ENCODE measurements at places on chromosomes 1 and 21. TPM values are rescaled to one million over a fixed set of nuclear protein-coding genes. Genes with fewer than 3 reads are reported as not detected.

LHX8 gene
- not detected for total RNA-seq

GRCh38 chr1:150604226-150604588 is 24.8 kb upstream of the MCL1 start:
- H3K4me3 ChIP-seq, result no peak overlapping the region
- DNase-seq, result no peak
- H3K4me1 ChIP-seq, result no peaks in the 10 kb centered on the region
- H3K27ac ChIP-seq, result peak overlapping the region; percentile 85
- H3K27me3 ChIP-seq, result no peaks in the 10 kb centered on the region
- no peaks in the 10 kb centered on the region for H3K36me3 ChIP-seq

GRCh38 chr1:13757693-13758092 is 57.7 kb downstream of the PRDM2 start:
- peaks cover 8% of the 10 kb centered on the region for H3K4me1 ChIP-seq
- H3K27me3 ChIP-seq, result no peaks in the 10 kb centered on the region
- H3K4me3 ChIP-seq, result no peak overlapping the region
- no peak overlapping the region for H3K27ac ChIP-seq
- H3K36me3 ChIP-seq, result no peaks in the 10 kb centered on the region

- no peaks in the 10 kb centered on the region for H3K27me3 ChIP-seq
- no peak for DNase-seq
- H3K4me1 ChIP-seq, result peaks cover 16% of the 10 kb centered on the region
- no peak overlapping the region for H3K4me3 ChIP-seq
These were observed 21.2 kb downstream of the ARID1A start for GRCh38 chr1:26717017-26717491.

DNA sequence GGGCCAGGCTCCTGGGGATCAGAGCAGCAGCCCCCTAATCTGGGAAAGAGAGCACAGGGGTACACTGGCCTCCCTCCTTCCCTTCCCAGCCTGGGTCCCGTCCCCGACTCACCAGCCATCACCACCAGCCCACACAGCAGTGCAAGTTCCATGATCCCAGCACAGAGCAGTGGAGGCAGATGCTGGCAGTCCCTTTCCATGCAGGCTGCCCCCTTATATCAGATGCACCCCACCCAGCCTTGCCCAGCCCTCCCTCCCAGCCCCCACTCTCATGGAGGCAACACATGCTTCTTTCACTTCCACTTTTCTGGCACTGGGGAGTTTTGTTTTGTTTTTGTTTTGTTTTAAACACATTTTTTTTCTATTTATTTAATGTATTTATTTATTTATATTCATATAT is at the start of gene PLA2G2D:
Gene PLA2G2D (minus strand): TSS at position 190 of the 400 bp plus-strand sequence. CDS start 38 bp downstream, at position 152.
- no peak within 1 kb of the TSS for H3K27ac ChIP-seq
- no peaks in the 10 kb centered on the region for H3K36me3 ChIP-seq
- no peaks in the 10 kb centered on the region for H3K4me1 ChIP-seq
- H3K4me3 ChIP-seq, result no peak within 1 kb of the TSS

GRCh38 chr1:199295107-199295506 is 656.3 kb downstream of the PTPRC start:
- no peak overlapping the region for H3K27ac ChIP-seq
- no peak overlapping the region for H3K4me3 ChIP-seq
- H3K36me3 ChIP-seq, result no peaks in the 10 kb centered on the region
- no peaks in the 10 kb centered on the region for H3K27me3 ChIP-seq
- DNase-seq, result no peak
- no peaks in the 10 kb centered on the region for H3K4me1 ChIP-seq

GRCh38 chr1:88060750-88061491 is 623.2 kb upstream of the PKN2 start:
- no peaks in the 10 kb centered on the region for H3K4me1 ChIP-seq
- H3K36me3 ChIP-seq, result no peaks in the 10 kb centered on the region
- no peak overlapping the region for H3K4me3 ChIP-seq
- no peaks in the 10 kb centered on the region for H3K27me3 ChIP-seq
- DNase-seq, result no peak

All from liver (tissue), 10 donors.